Cerebellar nuclear complex (tissue), 1 donor: ENCODE measurements at places on chromosomes 2 and 18.

- no peak for DNase-seq
Measured at GRCh38 chr2:105144152-105144940, 97.2 kb upstream of the GPR45 start.

DNA sequence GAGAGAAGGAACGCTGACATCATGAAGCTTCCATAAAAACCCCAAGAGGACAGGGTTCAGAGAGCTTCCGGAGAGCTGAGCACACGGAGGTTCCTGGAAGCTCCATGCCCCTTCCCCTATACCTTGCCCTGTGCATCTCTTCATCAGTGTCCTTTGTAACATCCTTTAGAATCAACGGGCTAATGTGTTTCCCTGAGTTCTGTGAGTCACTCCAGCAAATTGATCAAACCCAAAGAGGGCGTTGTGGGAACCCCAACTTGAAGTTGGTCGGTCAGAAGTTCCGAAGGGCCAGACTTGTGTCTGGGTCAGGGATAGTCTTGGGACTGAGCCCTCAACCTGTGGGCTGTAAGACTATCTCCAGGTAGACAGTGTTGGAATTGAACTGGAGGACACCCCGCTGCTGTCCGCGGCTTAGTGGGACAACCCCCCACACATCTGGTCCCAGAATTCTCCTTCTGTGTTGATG is 25.9 kb upstream of the GPR55 start:
- DNase-seq: no peak

DNA sequence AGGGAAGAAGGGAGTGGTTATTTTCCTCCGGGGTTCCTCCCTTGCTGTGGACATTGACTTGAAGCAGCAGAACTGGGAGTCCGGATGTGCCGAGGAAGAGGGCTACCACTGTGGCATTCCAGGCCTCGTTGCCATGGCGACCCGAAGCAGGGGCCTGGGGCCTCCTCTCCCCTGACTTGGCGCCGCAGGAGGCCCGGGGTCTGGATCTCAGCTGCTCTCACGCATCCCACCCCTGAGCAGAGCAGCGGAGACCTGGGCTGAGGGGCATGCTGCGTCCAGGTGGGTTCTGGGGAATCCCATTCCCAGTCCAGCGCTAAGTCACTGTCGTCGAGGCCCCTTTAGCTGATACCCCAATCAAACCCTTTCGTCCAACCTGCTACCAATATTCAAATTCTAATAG is 100.2 kb downstream of the BCL11A start:
- no peak for DNase-seq

DNA sequence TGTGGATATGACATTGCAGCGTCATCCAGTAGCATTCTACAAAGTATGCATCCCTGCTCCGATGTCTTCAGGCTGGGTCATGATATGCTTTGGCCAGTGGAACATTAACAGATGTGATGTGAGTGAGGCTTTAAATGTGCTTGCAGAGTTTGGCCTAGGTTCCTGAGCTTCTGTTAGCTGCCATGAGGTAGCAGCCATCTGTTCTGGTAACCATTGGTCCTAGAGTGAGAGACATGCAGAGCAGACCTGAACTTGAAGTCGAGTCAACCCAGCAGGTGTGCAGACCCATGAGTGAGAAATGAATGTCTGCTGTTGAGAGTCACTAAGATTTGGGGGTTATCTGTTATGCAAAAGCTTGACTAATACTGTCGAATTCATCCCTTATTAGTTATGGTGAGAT is 73.8 kb upstream of the NABP1 start:
- DNase-seq: no peak

DNA sequence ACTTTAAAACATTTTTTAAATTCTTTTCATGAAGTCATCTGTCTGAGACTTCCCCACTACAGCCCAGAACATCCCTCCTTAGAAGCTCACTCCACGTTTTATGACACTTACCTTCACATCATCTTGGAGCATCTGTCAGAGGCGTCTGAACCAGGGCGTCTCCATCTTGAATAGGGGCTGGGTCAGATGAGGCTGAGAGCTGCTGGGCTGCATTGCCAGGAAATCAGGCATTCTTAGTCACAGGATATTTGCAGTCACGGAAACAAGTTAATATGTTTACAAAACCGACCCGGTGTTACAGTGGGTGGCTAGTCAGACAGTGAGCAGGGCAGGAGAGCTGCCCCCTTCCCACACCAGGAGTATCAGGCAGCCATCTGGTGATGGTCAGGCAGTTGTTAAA is 456.5 kb downstream of the FBXO15 start:
- no peak for DNase-seq

- DNase-seq: peak; percentile 86
Measured at GRCh38 chr2:168241208-168241607, 6.2 kb downstream of the STK39 start.

- no peak for DNase-seq
Measured at GRCh38 chr2:170362871-170363631, 185.1 kb downstream of the MYO3B start.

GRCh38 chr2:44938287-44939105 is 3.0 kb upstream of the SIX3 start:
- DNase-seq: no peak

DNA sequence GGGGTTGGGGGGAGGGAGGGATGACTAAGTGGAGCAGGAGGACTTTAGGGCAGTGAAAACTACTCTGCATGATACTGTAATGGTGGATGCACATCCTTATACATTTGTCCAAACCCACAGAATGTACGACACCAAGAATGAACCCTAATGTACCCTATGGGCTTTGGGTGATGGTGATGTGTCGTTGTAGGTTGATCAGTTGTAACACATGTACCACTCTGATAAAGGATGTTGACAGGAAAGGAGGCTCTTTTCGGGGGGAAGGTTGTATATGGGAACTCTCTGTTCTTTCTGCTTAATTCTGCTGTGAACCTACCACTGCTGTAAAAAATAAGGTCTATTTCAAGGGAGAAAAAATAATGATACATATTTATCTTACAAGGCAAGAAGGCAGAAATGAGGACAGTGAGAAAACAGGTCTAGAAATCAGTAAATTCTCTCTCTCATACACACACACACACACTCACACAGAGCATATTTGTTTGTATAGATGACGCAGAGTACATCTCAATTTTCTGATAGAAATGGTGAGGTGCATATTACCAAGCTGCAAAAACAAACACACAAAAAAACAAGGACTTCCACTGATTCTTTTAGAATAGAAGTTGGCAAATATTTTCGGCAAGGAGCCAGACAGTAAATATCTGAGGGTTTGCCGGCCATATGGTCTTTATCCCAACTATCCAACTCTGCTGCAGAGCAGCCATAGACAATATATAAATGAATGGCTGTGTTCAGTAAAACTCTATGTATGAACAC is 20.2 kb downstream of the FAM124B start:
- DNase-seq: no peak
